ENCODE measurements at places on chromosomes 7 and 10. TPM values are rescaled to one million over a fixed set of nuclear protein-coding genes. Genes with fewer than 3 reads are reported as not detected.

Gene AFAP1L2
- total RNA-seq: 21.7 TPM

Gene PIK3CG
- not detected for total RNA-seq

Gene CYP2C19
- 0.12 TPM for total RNA-seq

Gene PNLIP
- total RNA-seq: 0.12 TPM

Gene ACSM6
- total RNA-seq: not detected

Gene SPDYE5
- total RNA-seq: not detected

Gene UPP1
- 58.2 TPM for total RNA-seq

Measured in A549 treated with Mapracorat at 1 μM for 4 hours (cell line).